ENCODE measurements at places on chromosomes 1 and 21.

DNA sequence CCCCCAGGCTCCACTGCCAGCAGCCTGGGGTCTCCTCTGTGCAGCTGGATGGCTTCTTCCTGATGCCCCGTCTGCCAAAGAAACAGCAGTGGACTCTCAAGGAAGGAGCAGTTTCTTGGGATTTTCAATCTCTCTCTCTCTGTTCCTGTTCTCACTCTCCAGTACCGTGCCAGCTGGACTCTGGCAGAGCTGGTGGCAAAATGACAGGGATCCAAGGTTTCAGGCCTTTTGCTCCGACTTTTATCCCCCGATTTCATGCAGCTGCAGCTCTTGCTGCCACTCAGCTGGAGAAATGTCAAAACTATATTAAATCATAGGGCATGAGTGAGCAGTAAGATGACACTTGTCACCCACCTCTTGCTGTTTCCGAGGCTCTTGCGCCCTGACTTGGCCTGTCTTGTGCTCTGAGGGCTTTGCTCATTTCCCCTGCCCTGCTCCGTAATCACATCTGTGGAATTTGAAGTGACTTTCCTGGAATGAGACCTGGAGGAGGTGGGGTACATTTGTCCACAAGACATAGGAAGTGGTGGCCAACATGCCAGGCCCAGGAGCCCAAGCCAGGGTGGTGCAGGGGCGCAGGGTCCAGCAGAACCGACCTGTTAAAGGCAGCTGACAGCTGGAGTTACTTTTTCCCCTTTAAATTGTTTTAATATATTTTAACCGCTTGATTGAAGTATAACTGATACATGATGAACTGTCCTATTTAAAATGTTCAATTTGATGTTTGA lies 576.2 kb downstream of the PTPRU start:
- no peak for DNase-seq

GRCh38 chr1:61956784-61957183 lies 214.5 kb downstream of the PATJ start:
- no peak for DNase-seq

DNA sequence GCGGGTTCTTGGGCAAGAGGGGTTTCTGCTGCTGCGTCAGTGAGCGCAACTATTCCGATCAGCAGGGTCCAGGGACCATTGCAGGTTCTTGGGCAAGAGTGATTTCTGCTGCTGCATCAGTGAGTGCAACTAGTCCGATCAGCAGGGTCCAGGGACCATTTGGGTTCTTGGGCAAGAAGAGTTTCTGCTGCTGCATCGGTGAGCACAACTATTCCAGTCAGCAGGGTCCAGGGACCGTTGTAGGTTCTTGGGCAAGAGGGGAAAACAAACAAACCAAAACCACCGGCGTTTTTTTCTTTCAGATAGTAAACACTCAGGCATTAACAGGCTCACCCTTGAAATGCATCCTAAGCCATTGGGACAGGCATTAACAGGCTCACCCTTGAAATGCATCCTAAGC lies 32.6 kb downstream of the SPATA6 start:
- DNase-seq: no peak

DNA sequence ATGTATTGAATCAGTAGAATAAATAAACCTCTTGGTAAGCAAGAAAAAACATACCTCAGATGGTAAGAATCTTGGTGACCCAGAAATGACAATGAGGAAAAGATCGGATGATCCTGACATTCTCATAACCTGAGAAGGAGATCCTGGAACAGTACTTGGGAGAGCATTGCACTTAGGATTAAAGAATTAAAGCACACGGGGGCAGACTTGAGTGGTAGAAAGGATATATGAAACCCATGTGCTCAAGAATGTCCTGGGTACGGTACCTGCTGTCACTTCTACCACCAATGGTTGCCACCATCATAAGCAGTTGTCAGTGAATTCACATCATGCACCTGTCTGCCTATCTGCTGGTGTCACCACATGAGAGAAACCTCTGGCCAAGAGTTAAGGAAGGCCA lies 108.9 kb upstream of the GJB5 start:
- no peak for DNase-seq

- no peak for DNase-seq
Measured at GRCh38 chr1:18653916-18654315, 23.3 kb downstream of the PAX7 start.

- no peak for DNase-seq
Measured at GRCh38 chr1:200740571-200741208, 2.0 kb downstream of the CAMSAP2 start.
